HS-5 (cell line): ENCODE measurements at places on chromosomes 3 and 15.

GRCh38 chr3:49716691-49717210, 2.7 kb downstream of the AMIGO3 start:
- no peak for DNase-seq

DNA sequence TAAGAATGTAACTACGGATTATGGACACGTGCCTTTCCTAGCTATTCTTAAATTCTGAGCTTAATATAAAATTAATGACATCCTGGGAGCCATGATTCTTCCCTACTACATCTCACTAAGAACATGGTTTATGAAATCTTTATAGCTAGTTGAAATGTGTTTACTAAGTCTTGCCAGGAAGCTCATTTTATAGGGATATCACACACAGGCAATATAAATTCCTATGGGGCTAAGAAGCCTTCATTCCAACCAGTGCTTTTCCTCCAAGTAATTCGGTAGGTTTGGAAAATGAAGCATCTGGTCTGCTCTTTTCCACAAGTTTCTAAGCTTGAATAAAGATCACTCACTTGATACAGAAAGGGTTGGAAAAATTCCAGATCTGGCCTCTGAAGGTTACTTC, 802.6 kb downstream of the FHIT start:
- no peak for DNase-seq

- DNase-seq: no peak
These were observed 116.8 kb upstream of the CNTN6 start for GRCh38 chr3:976006-976405.

DNA sequence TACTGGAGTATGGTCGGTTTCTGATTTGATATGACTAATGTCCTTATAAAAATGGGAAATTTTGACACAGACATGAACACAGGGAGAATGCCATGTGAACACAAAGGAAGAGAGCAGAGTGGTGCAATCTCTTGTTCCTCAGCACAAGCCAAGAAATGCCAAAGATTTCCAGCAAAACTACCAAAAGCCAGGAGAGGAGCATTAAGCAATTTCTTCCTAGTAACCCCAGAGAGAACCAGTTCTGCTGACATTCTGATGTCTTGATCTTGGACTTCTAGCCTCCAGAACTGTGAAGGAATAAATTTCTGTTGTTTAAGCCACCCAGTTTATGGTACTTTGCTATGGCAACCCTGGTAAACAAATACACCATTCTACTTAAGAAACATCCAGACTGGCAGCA, 227.8 kb upstream of the MRPL3 start:
- no peak for DNase-seq
